ENCODE measurements at places on chromosomes 5 and 9. TPM values are rescaled to one million over a fixed set of nuclear protein-coding genes. Genes with fewer than 3 reads are reported as not detected.

DNA sequence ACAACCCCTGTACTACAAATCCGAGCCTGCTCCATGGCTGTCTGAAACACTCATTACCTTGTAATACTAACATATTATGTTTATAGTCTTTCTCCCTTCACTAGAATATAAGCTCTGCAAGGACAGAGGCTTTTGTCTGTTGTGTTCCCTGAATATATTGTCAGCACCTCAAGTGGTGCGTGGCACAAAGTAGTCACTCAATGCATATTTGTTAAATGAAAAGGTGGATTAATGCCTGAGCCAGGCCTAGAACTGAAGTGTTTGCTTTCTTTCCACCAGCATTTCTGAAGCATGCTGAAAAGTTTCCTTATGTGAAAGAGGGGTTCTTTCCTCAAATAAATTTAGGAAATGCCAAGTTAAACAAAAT, 36.3 kb downstream of the ELL2 start:
- no peaks in the 10 kb centered on the region for H3K36me3 ChIP-seq
- no peak overlapping the region for H3K27ac ChIP-seq
- no peaks in the 10 kb centered on the region for H3K27me3 ChIP-seq
- H3K4me3 ChIP-seq = no peak overlapping the region
- H3K4me1 ChIP-seq = no peaks in the 10 kb centered on the region

- no peak overlapping the region for H3K27ac ChIP-seq
- no peaks in the 10 kb centered on the region for H3K27me3 ChIP-seq
- H3K36me3 ChIP-seq = no peaks in the 10 kb centered on the region
- no peaks in the 10 kb centered on the region for H3K4me1 ChIP-seq
- no peak overlapping the region for H3K4me3 ChIP-seq
Observed at GRCh38 chr5:152106571-152106970, 181.9 kb upstream of the GLRA1 start.

GRCh38 chr5:82405618-82406204, 127.6 kb upstream of the RPS23 start:
- no peaks in the 10 kb centered on the region for H3K36me3 ChIP-seq
- no peak overlapping the region for H3K27ac ChIP-seq
- H3K4me1 ChIP-seq = no peaks in the 10 kb centered on the region
- H3K27me3 ChIP-seq = no peaks in the 10 kb centered on the region

DNA sequence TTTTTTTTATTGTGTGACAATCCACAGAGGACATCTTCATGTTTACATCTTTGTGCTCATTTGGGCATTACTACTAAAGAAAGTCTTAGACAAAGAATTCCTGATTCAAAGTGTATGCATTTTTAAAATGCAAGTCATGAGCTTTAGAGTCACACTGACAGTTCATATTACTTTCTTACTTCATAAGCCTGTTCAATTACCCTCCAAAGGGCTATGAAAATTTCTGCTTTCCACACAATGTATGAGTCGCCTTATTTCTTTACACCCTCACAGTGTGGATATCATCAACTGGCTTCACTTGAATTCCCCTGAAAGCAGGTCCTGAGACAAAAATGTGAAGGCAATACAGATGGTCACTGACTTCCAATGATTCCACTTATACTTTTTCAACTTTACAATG, 280.4 kb upstream of the PTGER4 start:
- H3K36me3 ChIP-seq = no peaks in the 10 kb centered on the region
- DNase-seq = no peak
- H3K4me3 ChIP-seq = no peak overlapping the region
- no peak overlapping the region for H3K27ac ChIP-seq

- no peak for DNase-seq
- peaks cover 13% of the 10 kb centered on the region for H3K36me3 ChIP-seq
- H3K27ac ChIP-seq = no peak overlapping the region
- H3K4me3 ChIP-seq = peak overlapping the region; percentile 89
Observed at GRCh38 chr9:136437839-136438547, 1.7 kb downstream of the INPP5E start.

DNA sequence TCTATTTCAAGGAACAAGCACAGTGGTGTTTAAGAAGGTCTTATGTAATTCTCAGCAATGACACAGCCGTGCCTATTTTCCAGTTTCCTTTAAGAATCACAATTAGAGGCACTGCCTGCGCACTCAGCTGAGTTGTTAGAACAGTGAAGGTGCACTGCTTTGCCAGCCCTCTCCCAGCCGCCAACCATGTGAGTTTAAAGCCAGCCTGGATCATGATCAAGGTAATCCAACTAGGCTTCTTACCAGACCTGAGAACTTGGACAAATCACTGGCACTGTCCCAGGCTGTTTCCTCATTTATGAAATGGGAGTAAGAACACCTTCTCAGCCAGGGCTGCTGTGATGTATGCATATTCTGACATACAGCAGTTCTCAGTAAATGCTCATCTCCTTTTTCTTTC, 99.6 kb downstream of the ASTN2 start:
- no peaks in the 10 kb centered on the region for H3K4me1 ChIP-seq
- DNase-seq = no peak
- H3K36me3 ChIP-seq = no peaks in the 10 kb centered on the region
- no peak overlapping the region for H3K4me3 ChIP-seq
- no peaks in the 10 kb centered on the region for H3K27me3 ChIP-seq
- no peak overlapping the region for H3K27ac ChIP-seq

- DNase-seq = no peak
- peak overlapping the region; percentile 6 for H3K27ac ChIP-seq
Observed at GRCh38 chr5:151015974-151016587, 4.3 kb upstream of the GPX3 start.

GLRA1 gene
- not detected for polyA plus RNA-seq

PDE6A gene
- 1.6 TPM for polyA plus RNA-seq

FOXD4L4 gene
- 0.07 TPM for polyA plus RNA-seq

GOLGA1 gene
- polyA plus RNA-seq = 12.7 TPM
